ENCODE measurements at places on chromosomes 6 and 20.

DNA sequence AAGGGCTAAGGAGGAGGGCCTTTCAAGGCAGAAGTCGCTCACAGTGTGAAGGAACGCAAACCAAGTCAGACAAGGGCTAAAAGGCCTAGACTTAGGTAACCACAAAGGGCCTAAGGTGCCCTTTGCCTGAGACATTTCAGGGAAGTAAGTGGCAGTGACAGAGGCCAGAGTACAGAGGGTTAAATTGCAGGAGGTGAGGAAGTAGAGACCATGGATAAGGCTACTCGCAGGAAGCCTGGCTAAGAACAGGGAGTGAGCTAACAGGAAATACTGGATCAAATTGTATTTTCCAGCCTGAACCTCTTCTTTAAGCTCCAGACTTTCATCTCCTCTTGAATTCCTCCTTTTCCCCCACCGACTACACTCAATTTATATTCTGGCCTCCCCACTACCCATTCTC, 16.6 kb downstream of the ZHX3 start:
- DNase-seq, result no peak

- no peak for DNase-seq
Measured at GRCh38 chr6:164911873-164912580, 397.4 kb downstream of the C6orf118 start.

GRCh38 chr20:49268600-49269365, 9.1 kb downstream of the ZNFX1 start:
- no peak for DNase-seq

GRCh38 chr20:44649126-44649525, 2.4 kb downstream of the ADA start:
- no peak for DNase-seq

GRCh38 chr6:33000055-33000454, 9.3 kb downstream of the HLA-DOA start:
- no peak for DNase-seq

DNA sequence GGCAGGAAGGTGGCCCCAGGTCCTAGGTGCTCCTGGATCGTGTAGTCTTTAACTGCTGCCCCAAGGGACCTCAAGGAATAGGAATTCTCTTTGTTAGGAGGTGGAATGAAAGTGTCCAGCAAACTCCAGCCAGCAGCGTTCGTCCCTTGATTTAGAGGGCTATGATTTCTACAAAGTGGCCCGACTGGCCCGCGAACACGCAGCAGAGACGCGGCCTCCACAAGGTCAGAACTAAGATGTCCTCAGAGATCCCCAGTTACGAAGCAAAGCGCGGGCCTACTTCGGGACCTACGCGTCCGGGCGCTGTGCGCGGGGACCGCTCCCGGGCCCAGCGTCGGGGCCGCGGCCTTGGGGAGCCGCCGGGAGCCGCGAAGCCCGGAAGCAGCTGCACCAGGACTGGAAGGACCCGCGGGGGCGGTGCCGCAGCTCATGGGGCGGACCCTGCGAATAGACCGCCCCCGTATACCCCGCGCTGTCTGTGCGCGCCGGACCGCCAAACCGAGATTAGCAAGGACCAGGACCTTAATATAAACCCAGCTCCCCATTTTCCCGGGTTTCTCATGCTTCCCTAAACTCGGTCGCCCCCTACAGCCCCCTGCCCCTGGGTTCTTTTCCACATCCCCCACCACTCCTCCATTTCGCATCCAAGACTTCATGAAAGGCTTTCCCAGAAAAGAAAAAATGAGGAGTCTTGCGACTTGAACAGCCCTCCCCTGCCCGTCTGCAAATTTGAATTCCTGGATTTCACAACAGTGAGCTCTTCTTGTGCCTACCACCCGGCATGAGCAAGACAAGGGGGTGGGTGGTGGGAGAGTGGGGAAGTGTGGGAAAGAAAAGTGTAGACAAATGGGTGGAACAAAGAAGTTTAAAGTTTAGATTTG, at the start of gene C6orf47:
C6orf47 (minus strand) TSS at position 398 of the 881 bp plus-strand sequence. CDS start 831 bp downstream, outside the sequence.
- peak; percentile 69 for DNase-seq

GRCh38 chr20:17529586-17529985, 1.6 kb downstream of the BFSP1 start:
- no peak for DNase-seq

GRCh38 chr6:128097009-128097408, 196.2 kb upstream of the THEMIS start:
- no peak for DNase-seq

DNA sequence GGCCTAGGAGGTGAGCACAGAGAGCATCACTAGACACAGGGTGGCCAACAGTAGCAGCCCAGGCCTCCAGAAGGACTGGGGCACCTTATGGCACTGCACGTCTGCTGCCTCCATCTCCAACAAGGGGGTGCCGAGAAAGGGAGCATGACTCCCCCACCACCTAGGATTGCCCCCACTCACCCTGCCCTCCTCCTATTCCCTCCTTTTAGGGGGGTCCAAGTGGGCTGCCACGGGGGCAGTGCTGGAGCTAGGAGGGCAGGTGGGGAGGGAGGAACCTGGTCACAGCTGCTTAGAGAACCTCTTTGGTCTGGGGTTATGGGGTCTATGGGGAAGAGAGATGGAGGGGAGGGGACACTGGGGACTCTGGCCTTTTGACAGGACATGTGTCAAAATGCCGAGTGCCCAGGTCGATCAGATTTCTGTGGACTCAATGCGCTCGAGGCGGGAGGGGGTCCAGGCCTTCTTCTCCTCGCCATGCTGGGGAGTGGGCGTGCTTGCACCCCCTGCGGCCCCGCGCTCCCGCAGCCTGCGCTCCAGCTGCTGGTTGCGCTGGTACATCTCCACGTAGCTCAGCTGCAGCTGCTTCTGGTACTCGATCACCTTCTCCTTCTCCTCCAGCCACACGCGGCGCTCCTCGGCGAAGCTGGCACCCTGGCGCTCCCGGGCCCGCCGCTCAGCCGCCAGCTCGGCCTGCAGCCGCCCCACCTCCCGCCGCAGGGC, 4.5 kb upstream of the FASTKD5 start:
- DNase-seq, result no peak

DNA sequence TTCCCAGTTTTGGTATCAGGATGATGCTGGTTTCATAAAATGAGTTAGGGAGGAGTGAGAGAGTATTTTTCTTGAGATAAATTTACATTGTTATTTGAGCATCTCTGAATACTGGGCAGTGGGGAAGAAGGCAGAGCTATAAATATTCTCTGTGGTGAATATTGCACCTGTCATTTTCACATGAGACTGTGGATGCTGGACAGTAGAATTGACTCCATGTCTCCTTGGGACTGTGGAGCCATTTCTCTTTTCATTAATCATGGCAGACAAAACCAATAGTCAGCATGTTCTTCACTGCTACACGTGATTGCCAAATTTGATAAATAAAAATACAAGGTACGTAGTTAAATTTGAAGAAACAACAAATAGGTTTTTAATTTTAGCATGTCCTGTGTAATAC, 81.2 kb upstream of the PHACTR1 start:
- no peak for DNase-seq

GRCh38 chr6:6546318-6547109, 42.0 kb upstream of the LY86 start:
- peak; percentile 31 for DNase-seq

- DNase-seq, result no peak
Measured at GRCh38 chr20:44135012-44135412, 52.0 kb downstream of the JPH2 start.

DNA sequence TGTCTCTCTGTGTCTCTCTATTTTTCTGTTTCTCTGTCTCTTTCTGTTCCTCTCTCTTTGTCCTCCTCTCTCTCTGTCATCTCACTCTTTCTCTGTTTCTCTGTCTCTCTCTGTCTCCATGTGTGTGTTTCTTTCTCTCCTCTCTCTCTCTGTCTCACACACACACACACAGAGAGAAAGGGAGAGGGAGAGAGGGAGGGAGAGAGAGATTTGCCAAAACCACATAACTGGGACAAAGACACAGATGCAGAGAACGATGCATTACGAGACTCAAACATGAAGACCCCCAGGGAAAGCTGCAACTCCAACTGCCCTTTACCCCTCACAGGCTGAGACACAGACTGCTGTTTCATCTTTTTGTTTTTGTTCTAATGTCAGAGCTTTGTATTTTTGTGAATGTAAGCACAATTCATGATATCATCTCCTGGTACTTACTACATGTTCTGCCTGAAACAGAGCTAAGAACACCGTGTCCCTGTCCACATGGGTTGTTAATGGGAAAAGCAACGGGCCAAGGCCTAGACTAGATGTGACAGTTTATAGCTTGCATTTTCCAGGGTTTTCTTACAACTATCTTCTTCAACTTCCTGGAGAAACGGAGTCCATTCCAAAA, 177.1 kb upstream of the ARID1B start:
- no peak for DNase-seq

DNA sequence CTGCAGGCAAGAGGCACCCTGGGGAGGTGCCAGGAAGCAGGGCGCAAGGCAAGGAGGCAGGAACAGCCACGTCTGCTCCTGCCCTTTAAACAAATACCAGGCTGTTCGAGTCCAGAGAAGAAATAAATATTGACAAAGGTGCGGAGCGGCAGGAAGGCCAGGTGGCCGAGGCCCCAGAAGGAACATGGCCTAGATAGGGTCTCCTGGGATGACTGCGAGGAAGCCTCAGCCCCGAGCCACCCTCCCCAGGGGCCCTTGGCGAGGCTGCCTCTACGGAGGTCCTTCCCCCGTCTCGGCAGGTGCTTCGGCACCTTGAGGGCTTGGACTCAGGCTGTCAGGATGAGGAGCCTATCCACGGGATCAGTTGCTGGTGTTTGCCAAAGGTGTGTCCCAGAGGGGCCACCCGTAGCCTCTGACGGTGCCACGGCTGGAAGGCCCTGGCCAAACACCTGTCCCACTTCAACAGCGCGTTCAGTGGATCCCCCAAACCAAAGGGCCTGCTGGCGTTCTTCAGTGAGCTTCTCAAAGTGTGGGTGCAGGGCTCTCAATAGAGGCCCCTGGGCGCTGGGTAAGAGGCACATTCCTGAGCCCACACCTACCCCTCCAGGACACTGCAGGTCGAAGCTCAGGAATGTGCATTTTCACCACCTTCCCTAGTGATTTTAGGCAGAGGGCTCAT, 39.8 kb downstream of the SNX5 start:
- no peak for DNase-seq

DNA sequence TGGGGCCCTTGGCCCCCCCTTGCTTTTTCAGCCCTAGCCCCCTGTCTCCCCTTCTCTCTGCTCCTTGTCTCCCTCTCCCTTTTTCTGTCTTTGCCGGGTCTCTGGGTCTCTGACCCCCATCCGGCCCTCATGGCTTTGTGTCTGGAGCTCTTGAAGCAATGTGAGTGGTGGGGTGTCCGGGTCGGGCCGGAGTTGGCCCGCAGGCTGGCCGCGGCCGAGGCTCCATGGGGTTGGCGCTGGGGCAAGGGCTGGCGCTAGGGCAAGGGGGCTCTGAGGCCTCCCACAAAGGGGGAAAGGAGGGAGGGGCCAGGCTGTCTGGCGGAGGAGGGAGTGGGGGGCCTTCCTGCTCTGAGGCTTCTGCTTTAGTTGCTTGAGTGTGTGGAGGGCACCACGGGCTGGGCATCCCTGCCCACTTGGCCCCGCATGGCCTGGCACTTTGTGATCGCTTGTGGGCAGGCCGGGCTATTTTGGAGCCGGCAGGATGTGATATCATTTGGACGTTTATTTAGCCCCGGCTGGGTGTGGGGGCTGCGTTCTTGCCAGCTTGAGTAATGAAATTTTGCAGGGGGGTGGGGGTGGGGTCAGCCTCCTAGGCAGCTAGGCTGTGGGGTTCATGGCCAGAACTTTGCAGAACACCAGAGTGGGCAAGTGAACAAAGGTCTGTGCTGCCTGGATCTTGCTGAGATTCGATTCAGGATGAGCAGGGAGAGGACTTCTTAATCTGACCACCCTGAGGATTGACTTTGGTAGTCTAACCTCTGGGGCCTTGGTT, 78.7 kb upstream of the MYL9 start:
- peak; percentile 60 for DNase-seq

Measured in kidney capillary endothelial cell (primary cell).